GM06990 (cell line): ENCODE measurements at places on chromosomes 11 and 22.

GRCh38 chr22:20552443-20553401 is 45.3 kb downstream of the MED15 start:
- DNase-seq = no peak

GRCh38 chr11:116473790-116474346 is 298.9 kb downstream of the BUD13 start:
- DNase-seq = no peak

DNA sequence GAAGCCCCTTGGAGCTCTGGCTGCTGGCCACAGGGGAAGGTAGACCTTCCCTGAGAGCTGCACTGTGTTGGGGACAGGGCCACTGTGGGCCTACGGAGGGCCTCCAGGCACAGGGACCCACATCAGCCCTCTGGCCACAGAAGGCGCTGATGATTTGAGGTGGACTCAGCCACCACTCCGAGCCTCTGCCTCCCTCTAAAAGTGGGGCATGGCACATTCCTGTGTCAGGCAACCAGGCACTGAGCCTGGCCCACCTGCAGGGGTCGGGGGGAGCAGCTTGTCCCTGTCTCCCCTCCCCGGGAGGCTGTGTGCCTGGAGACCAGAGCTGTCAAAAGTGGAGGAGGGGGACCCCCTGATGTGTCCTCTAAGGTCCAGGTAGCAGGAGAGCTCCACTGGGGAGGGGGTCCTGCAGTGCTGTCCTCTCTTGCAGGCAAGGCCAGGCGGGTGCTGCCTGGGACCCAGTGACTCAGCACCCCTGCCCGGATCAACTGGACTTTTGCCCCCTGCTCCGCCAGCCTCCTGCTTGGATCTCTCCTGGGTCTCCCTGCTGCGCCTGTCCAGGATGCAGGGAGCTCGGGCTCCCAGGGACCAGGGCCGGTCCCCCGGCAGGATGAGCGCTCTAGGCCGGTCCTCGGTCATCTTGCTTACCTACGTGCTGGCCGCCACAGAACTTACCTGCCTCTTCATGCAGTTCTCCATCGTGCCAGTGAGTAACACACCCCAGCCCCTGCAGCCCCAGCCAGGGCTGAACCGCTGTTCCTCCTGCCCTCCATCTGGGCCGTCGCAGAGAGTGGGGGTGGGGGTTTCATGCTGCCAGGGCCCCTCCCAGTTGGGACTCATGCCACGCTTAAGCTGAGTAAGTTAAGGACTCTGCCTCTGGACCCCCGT is 17.5 kb upstream of the CDKN1C start:
- no peak for DNase-seq

DNA sequence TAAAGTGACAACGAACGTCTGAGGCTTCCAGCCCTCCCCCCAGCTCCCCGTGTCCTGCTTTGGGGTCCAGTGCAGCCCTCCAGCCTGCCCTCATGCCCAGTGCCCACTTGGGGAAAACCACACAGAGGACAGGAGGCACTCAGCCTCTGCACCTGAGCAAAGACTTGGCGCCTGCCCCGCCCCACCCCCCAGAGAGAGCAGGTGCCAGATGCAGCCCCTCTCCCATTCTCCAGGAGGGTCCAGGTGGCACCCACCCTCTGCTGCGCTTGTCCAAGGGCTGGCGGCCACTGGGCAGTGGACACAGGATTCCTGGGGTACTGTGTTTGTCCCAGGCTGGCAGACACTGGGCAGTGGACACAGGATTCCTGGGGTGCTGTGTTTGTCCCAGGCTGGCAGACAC is 15.7 kb downstream of the RNH1 start:
- DNase-seq = no peak

DNA sequence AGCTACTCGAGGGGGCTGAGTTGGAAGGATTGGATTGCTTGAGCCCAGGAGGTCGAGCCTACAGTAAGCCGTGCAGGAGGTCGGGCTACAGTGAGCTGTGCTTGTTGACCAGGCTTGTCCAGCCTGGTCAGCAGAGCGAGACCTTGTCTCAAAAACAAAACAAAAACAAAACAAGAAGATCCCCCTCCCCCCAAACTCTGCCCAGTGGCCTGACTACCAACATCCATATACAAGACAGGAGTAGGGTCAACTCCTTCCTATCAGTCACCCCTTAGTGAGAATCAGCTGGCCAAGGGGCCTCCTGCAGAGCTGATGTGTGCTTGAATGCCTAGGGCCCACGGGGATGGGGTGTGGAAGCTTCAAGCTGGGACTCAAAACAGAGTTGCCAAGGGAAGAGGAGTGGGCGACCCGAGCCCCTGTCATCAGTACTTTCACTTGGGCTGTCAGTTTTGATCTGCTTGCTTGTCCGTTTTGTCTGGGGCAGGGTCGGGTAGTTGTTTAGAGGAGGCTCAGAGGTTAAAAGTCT is 942 bp upstream of the TSPAN18 start:
- no peak for DNase-seq

GRCh38 chr11:64713781-64714363 is 9.1 kb downstream of the NRXN2 start:
- no peak for DNase-seq
